ENCODE measurements at places on chromosomes 11 and 22.

- DNase-seq = no peak
Measured at GRCh38 chr22:36912694-36913426, 568 bp upstream of the CSF2RB start.

DNA sequence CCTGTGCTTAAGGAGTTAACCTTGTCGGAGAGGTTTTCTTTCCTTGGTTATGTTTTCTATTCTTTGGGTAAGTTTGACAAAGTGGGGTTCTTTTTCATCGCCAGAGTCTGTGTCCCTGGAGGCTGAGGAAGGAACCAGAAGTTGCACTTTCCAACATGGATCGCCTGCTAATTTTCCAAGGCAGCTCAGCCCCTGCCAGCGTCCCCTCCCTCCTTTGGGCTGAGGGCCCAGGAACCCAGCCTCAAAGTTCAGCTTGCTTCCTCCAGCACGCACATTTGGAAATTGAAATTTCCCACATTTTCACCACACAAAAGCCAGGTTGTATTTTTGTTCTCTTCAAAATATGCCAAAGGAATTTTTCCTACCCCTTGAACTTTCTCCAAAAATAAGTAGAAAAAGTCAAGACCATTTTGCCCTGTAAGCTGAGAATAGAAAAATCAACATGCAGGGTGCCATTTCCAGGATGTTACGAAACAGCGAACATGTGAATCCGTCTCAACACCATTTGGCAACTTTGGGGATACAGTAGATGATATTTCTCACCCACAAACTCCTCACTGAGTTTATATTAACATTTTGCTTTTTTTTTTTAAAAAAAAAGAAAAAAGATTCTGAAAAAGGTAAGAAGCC lies 343.5 kb downstream of the TENM4 start:
- no peak for DNase-seq

DNA sequence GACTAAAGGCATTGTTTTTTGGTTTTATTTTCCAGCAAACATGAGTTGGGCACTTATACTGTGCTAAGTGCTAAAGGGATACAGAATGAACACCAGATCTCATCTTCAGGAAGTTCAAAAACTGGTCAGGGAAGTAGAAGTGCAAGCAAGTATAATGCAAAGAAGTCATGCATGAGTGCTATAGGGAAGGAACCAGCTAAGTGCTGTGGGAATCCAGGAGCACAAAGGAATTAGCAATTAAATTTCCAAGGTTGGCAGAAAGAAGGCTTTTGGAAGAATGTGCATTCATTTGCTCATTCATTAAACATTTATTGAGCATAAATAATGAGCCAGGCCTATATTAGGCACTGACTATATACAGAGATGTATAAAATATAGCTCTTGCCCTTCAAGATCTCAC lies 143.7 kb upstream of the ARHGAP42 start:
- DNase-seq = no peak

GRCh38 chr11:68651208-68651984 lies 32.9 kb upstream of the GAL start:
- no peak for DNase-seq

DNA sequence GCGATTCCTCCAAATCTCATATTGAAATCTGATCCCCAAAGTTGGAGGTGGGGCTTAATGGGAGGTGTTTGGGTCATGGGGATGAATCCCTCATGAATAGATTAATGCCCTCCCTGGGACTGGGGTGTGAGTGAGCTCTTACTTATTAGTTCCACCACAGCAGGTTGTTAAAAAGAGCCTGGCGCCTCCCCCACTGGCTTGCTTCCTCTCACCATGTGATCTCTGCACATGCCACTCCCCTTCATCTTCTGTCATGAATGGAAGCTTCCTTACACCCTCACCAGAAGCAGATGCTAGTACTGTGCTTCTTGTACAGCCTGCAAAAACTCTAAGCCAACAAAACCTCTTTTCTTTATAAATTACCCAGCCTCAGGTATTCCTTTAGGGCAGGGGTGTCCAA lies 8.8 kb downstream of the RRAS2 start:
- no peak for DNase-seq

DNA sequence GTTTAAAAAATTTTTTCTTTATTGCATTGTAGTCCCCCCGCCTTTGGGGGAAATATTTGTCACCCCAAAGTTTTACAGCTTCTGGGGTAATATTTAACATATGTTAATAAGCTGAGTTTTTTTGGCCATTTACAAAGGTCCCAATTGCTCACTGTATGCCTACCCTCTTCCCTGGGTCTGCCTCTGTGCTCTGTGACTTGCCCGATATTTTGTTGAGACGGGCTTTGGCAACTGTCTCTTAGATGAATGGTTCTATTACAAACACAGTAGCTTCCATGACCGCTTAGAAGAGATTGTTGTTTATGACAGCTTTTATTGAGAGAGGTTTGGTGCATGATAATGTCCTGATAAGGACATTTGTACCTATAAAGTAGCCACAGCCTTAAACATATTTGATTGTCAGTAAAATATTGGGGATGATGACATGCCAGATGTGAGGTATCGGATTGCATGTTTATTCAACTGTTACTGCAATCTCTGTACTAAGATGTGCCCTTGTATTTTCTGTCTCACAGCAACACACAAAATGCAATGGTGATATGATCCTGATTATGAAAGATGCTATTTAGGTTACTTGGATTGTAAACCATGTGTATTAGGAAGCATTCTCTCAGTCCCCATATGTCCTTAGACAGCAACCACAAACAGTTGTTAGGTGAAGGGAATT lies 103.1 kb downstream of the TEAD1 start:
- DNase-seq = no peak

GRCh38 chr22:45876136-45877035 lies 100.6 kb downstream of the WNT7B start:
- no peak for DNase-seq

- no peak for DNase-seq
Measured at GRCh38 chr11:100815787-100816330, 128.8 kb downstream of the ARHGAP42 start.

GRCh38 chr11:45754261-45754709 lies 50.7 kb upstream of the SLC35C1 start:
- no peak for DNase-seq

GRCh38 chr11:110991661-110992355 lies 253.7 kb upstream of the POU2AF2 start:
- no peak for DNase-seq

- DNase-seq = no peak
Measured at GRCh38 chr11:20031155-20032001, 128.9 kb downstream of the DBX1 start.

- peak; percentile 86 for DNase-seq
Measured at GRCh38 chr11:128297091-128297651, 290.2 kb downstream of the ETS1 start.

- DNase-seq = no peak
Measured at GRCh38 chr22:42380769-42381551, 51.2 kb downstream of the NFAM1 start.

DNA sequence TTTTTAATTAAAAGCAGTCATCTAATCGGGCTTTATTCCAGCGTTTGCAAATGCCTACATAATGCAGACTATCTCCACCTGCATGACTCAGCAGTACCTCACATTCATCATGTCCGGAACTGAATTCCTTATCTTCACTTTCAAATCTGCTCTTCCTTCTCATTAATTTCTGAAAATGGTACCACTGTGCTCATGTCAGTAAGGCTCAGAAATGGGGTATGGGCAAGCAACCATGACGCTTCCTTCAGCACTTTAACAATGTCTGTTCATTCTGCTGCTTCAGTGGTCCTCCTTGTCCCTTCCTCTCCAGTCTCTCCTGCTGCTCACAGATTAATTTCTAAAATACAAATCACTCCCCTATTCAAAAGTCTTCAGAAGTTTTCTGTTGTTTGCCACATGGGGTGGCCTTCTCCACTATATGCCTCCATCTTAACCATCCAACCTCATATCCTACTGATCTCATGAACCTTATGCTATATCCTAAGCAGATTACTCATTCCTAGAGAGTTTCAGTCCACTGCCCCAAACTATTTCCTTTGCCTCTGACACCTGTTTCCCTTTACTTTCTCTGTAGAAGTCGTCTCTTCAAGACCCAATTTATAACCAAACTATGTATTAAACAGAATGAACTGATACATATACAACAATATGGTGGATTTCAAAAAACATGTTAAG lies 7.0 kb downstream of the GTF2H1 start:
- DNase-seq = no peak

DNA sequence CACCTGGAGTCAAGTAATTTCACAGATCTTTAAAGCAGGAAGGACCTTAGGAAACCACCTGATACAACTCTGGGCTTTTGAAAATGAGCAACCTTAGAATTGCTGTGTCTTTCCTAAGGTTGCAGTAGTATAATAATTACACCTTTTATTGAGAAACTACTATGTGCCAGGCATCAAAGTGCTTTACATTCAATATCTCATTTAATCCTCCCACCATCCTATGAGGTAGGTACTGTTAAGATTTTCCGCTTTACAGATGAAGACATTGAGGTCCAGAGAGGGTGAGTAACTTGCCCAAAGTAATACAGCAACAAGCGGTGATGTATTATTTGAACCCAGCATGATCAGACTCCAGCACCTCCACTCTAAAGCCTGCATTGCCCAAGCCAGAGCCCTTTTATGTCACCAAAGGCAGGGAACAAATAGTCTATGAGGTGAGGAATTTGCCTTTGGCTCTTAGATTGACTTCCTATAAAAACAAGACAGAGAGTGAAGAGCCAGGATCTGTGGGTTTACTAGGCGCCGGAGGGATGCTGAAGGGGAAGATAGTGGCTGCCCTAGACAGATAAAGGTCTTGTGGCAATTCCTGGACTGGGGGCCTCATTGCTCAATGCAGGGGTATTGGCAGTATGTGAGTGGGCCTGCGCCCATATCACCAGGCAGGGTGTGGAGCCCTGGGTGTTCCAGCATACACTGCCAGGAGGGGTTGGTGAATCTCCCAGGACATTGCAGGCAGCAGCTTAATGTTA lies 157.1 kb downstream of the FBXO7 start:
- no peak for DNase-seq

- no peak for DNase-seq
Measured at GRCh38 chr11:70650075-70650909, 252.0 kb downstream of the CTTN start.

DNA sequence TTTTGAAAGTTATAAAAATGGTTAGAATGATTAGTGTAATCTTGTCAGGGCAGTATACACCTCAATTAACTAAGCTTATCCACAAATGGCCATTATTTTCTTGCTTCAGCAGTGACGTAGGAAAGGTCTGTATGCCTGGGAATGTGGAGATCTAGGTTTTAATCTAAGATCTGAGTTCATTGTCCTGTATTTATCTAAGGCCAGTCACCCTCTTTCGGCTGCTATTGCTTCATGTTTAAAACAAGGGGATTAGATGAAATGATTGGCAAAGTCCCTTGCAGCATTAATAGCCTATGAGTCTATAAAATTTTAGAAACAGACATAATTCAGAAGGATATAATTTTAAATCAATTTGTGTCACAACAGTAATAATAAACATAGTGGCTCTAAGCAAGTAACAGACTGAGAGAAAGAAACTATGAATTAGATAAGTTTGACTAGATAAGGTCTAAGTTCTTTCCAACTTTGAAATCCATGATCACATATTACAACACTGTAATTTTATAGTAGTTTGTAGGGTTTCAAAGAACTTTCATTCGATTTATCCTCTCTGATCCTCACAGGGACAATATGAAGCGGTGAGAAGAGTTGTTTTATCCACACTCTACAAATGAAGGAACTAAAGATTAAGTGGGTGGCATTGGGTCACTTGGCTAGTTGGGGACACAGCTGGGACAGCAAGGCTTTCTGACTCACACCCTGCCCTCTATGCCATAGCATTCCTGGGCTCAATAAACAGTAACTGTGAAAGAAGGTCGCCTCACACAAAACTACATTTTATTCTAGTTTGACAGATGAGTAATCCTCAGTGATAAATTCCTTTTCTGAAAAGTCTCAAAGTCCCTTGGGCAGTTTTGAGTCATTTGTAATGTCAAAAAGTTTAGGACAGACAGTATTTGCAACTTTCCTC lies 60.6 kb upstream of the RDX start:
- no peak for DNase-seq

DNA sequence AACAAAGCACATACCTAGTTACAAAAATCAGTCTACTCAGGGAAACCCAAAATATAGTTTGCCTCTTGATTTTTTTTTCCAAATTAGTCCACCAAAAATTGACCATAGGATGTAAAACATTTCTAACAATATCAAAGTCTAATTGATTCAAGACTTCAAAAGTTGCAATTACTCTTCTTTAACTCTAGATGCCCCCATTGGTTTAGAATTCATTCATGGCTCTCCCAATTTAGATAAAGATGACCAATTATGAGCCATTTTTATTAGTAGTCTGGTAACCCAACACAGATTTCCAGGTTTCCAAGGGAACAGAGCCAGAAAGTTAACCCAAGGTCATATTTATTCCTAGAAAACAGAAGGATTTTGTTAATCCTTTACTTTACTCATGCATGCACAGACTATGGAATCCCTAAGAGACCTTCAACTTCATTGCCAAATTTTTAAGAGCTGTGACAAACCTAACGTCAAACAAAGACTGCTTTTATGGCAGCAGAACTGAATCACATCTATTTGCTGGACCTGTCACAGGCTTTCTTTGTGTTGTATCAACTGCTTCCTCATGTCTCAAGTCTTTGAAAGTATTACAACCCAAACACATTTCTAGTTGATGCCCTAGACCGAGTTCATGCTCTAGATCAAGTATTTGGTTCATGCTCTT lies 55.3 kb downstream of the C22orf42 start:
- DNase-seq = no peak

- DNase-seq = no peak
Measured at GRCh38 chr11:72369743-72370142, 64.6 kb downstream of the CLPB start.

- no peak for DNase-seq
Measured at GRCh38 chr11:68734111-68734510, 17.2 kb downstream of the TESMIN start.

DNA sequence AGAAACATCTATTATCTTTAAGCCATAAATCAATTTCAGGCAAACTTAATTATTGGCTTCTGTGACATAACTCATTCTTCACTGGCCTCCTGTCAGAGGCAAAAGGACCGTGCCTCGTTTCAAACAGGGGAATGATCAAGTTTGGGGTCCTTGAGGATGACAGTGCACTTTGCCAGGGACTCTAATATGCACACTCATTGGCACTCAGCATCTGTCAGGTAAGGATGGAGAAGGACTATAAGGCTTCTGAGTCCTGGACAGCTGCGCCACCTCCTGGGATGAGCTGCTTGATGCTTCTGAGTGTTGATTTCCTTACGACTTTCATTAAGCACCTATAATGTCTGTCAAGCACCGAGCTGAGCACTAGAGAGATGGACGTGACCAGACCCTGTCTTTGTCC lies 20.2 kb downstream of the BPIFC start:
- no peak for DNase-seq

DNA sequence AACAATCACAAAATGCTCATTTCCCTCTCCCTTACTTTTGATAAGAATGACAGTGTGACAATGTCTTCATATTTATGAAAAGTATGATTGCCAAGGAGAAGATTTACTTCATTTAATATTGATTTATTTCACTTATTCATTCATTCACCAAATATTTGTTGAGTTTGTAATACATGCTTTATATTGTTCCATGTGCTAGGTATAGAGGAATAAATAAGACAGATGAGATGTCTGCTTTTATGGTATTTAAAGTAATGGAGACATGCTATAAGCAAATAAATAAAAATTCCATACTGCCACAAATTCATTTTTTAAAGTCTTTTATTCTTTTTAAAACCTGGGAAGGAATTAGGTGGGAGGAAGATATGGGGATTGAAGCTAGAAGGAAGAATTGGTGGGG lies 289.4 kb downstream of the GUCY1A2 start:
- no peak for DNase-seq

- no peak for DNase-seq
Measured at GRCh38 chr11:125182573-125182972, 18.0 kb downstream of the PKNOX2 start.
